ENCODE measurements at places on chromosomes 6 and 20.

DNA sequence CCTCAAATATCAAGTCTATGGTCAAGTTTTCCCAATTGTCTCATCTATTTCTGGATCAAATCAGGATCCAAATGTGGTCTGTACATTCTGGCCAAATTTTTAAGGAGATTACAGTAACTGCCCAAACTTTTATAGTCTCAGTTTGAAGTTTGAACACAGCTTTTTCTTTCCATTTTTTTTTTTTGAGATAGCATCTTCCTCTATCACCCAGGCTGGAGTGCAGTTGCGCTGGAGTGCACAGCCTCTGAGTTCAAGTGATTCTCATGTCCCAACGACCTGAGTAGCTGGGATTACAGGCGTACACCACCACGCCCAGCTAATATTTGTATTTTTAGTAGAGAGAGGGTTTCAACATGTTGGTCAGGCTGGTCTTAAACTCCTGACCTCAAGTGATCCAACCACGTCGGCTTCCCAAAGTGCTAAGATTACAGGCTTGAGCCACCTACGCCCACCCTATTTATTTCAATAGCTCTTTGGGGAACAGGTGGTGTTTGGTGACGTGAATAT, 84.9 kb upstream of the CARMIL1 start:
- DNase-seq, result no peak

DNA sequence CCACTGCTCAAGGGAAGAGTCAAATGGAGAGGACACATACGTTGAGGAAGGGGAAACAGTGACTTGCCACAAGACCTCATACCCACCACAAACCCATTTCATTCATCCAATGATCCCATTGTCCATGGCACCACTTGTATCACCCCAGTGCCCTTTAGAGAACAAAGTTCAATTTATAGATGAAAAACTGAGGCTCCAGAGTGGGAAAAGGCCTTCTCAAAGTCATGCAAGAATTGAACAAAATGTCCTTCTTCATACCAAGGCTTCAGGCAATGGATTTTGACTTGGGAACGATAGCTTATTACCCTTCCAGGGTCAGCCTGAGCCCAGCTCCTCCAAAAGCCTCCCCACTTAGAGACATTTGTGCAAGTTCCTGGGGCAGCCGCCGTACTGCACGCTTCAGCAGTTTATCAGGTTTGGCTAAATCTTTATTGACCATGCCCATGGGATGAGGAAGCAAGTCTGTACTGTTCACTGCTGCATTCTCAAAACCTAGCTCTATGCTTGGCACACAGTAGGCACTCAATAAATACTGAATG, 47.3 kb upstream of the MRPS10 start:
- no peak for DNase-seq

DNA sequence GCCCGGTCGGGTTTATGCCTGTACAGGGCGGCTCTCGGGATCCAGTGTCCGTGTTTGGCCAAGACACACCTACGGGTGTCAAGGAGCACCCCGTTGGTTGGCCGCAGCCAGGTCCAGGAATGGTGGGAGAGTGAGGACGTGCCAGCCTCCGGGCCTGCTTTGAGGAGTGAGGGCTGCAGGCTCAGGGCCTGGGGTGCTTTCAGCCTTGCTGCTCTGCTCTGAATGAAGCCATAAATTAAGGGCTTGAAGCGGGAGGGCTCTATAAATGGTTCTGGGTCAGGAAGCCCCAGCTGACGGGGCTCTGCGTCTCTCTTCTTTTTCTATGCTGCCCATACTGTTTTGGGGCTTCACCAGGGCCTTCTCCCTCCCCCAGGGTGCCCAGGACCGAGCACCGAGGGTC, 15.1 kb downstream of the GATA5 start:
- no peak for DNase-seq

DNA sequence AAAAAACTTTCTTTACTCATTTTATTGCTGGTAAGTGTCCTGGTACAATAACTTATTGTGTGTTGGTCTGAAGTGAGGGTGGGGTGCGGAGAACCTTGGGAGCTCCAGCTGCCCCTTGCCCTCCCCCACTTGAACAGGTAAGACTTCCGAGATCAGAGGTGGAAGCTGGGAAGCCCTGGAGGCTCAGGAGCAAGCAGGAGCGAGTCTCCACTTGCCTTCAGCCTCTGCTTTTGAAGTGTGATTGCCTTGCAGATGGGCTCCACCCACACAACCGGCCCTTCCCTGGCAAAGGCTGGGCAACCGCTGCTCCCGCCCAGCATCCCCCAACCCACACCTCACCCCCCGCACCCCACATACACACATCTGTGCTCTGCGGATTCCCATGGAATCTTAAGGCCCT, 179.6 kb downstream of the TFAP2C start:
- DNase-seq, result no peak

DNA sequence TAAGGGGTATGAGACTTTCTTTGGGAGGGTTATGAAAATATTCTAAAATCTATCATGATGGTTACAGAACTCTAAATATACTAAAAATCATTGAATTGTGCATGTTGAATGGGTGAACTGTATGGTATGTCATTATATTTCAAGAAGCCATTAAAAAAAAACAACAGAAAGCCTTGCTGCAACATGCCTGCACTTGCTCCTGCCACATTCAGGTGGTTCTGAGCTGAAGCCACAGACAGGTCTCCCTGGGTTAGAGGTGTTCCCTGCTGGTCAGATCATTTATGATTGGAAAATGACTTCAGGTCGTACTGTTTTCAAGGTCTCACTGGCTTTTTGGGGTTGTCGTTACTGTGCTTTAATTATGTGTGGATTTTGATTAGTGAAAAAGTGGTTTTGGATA, 13.3 kb downstream of the GMPR start:
- no peak for DNase-seq

DNA sequence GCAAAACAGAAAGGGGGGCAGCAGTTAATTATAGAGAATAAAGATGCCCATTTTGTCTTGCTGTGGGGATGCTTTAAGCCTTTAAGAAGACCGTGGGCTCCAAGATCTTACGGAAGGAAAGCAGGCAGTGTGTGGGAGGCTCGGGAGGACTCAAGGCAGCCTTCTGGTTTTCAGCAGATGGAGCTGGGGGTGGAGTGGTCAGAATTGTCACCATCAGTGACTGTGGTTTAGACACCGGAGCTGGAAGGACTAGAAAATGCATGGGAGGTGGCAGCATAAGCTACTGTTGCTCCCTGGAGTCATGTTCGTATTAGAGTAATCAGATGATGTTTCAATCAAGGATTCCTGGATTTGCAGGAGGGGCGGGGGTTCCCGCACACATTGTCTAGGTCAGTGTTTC, 3.7 kb downstream of the PHACTR1 start:
- DNase-seq, result no peak

- peak; percentile 93 for DNase-seq
Measured at GRCh38 chr6:35691027-35691824, 2.5 kb upstream of the FKBP5 start.

DNA sequence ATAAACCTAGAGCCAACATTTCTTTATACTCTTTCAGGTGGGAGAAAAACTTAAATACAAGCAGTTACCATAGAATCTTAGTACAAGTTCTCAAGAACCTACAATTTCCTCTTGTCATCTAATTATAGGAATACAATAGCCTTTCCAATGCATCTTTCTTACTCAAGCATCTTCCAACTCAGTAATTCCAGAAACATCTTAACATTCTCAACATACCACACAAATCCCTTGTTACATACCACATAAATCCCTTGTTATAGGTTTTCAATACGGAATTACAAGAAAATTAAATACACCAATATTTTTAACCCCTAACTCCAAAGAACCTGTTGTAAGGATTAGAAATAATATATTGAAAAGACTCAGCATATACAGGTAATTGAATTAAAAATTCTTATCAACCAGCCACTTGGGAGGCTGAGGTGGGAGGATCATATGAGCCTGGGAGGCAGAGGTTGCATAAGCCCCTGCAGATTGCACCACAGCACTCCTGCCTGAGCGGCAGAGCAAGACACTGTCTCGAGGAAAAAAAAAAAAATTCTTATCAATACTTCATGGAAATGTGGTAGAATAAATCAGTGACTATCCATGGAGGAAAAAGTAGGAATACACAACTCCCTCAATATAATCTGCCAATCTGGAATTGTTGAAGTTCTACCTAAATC, 127.5 kb upstream of the CCDC28A start:
- DNase-seq, result no peak

DNA sequence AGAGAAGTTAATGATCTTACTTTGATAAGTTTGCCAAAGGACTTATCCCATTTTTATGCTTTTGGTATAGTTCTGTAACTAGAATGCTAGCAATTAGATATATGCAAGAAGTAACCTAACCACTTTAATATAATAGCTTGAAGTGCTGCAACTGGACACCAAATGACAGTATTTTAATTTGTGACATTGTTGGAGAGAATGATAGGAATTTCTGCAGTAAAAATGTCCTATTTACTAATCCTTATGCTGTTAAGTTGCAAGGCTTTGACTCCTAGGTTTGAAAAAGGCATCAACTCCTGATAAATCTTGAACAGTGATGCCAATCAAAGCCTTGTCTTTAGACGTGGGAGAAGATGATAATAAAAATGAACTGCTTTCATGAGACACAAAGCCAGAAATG, 726.0 kb upstream of the GJE1 start:
- no peak for DNase-seq

- DNase-seq, result peak; percentile 8
Measured at GRCh38 chr6:25660512-25660911, 8.5 kb downstream of the SCGN start.

DNA sequence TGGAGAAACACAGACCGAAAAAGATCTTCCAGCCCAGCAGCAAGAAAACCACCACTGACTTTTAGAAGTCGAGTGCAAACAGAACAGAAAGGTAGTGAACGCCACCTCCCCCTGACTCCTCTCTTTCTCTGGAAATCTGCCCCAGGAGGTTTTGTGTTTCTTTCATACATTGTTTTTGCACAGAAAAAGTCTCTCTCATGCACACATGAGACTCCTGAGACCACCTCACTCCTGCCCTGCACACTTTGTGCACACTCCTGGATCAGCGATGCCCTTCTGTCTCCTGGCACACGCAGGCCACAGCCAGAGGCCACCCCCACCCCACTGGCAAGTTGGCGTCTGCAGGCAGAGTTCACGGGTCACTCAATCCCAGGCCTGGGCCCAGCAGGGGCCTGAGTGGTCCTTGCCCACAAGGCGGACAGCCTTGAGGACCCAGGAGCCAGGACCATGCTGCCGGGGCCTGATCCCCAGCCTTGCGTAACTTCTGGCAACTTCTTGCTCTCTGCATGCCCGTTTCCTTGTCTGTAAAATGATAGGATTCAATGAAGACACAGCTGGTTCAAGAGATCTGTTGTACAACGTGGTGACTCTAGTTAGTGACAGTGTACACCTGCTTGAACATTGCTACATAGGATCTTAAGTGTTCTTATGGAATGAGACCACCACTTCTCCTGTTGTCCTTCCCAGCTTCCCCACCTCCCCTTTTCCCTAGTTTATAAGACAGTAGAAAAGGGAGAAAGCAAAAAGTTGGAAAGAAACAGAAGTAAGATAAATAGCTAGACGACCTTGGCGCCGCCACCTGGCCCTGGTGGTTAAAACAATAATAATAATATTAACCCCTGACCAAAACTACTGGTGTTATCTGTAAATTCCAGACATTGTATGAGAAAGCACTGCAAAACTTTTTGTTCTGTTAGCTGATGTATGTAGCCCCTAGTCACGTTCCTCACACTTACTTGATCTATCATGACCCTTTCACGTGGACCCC, 30.2 kb upstream of the CST7 start:
- no peak for DNase-seq

DNA sequence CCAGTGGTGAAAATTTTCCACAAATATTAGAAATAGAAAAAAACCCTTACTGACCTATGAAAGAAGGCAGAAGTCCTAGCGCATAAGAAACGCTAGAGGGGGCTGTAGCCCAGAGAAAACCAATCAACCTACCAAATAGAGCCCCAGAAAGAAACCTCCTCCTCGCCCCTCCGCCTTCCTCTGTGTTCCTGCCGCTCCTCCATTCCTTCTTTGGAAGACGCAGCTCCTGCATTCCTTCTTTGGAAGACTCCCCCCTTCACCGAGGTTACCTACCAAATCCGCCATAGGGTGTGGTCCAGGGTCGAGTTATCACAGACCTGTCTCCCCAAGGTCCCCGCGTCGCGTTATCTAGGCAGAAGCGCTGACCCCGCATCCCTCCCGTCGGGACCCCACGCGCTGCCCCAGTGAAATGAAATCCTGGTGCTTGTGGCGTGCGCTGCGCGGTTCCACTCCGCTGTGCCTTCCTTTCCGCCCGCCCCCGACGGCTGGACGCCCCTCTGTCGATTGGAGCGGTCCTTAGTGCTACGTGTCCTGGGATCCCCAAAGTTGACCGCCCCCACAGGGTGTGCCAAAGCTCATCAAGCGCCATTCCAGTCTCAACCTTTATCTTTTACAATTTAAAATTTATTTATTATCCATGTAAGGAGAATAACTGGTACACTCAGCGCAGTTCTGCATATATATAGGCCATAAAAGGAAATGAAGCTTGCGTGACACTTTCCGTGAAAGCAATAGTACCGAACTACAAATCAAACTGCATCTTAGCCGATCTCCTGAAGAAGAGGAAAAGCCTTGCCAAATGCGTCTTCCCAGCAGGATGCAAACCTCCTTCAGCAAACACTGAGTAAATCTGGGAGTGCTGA, 13.0 kb downstream of the RPP21 start:
- DNase-seq, result peak; percentile 60

DNA sequence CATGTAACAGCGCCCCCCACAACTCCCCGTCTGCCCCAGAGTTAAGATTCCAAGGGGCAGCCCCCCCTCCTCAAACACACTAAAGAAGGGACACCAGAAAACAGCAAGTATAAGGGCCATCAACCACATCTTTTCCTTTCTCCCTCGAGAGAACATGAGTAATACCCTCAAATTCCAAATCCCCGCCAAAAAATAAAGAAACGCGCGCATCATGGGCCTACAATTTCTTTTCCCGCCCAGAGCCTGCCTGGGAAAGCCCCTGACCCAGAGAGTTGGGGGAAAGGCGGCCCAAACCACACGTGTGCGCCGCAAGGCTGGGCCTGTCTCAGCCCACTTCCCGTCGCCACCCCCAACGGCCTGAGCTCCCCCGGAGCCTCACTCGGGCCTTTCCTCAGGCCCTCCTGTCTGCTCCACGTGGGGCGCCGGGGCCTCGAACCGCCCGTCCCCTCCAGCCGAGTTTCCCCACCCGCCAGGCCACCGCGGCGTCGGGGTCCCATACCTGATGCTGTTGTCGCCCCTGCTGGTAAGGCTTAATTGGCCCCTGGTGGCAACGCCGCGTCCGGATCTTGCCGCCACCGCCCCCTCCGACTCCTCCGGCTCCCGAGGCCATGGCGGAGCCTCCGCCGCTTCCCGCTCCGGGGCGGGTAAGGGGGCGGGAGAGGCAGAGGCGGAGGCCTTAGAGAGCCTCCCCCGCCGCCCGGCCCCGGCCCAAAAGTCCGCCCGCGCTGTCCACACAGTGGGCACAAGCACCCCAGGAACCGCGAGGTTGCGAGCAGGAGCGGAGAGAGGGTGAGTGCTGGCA, 746 bp downstream of the NUP153 start:
- DNase-seq, result peak; percentile 56

- peak; percentile 54 for DNase-seq
Measured at GRCh38 chr6:13462458-13463327, 24.7 kb downstream of the GFOD1 start.

GRCh38 chr6:44045672-44046015, 81.6 kb downstream of the MRPL14 start:
- DNase-seq, result no peak
